ENCODE measurements at places on chromosomes 2 and 18.

DNA sequence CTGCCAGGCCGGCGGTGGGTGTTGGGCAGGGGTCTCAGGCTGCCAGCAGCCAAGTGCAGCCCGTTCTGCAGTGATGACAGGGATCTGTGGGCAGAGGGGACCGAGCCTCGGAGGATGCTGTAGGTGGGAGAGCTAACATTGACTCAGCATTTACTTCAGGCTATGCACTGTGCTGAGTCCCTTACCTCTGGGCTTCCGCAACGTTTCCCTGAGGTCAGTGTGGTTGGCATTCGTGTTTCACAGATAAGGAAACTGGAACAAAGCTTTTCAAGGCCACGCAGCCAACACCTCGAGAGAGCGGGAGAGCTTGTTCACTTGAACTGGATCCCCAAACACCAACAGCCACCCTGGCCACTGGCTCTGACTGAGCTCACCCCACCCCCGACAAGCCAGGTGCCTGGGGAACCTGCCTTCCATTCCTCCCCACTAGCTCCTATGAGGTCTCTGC is 839 bp upstream of the GPR148 start:
- peak; percentile 60 for DNase-seq

DNA sequence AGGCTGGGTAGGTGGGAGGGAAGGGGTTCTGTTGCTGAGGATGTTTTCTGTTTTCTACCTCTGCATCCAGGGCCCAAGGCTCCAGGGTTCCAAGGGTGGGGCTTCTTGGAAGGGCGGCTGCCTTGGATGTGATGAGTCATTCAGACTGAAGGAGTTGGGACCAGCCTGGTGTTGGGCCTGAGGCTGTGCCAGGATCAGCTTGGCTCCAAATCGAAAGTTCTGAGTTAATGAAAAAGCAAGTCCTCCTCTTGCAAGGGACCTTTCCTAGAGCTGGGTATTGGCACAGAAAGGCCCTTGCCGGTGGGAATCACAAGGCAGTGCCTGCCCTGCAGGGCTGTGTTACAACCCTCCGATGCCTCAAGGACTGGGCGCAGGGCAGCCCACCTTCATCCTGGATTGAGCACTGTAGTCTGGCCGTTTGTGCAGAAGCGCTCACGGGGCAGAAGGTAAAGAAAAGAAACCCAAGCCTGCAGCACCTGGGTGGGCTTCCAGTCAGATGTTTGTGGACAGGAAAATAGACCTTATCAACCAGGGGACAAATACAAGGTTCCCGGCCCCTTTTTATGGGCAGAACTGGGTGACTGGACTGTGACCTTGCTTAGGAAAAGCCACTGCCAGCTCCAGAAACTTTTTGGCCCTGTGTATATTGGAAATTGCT is 52.5 kb upstream of the MCFD2 start:
- DNase-seq, result no peak

GRCh38 chr18:47826157-47827074 is 104.0 kb downstream of the SMAD2 start:
- DNase-seq, result no peak

DNA sequence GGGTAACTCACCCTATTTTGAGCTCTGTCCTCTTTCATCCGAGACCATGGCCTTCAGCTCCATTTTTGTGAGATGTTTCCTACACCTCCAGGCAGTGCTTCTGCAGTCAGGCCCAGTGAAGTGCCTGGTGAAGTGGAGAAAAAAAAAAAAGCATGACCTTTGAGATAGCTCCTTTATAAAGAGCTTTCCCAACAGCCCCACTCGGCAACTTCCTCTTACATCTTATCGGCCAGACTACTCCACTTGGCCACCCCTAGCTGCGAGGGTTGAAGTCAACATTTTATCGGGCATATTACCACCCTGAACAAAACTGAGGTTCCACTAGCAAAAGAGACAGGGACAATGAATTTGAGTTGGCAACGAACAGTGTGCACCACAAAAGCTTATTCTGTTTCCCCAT is 124.8 kb upstream of the RNF152 start:
- DNase-seq, result no peak

- no peak for DNase-seq
Measured at GRCh38 chr2:234047361-234047760, 3.1 kb upstream of the SPP2 start.

- no peak for DNase-seq
Measured at GRCh38 chr2:241953324-241953928, 83.9 kb downstream of the RTP5 start.
